Activated CD8-positive, alpha-beta memory T cell treated with anti-CD3 and anti-CD28 coated beads, Interleukin-2, amount 50 U/mL, for 4 hours (primary cell): ENCODE measurements at places on chromosomes 3 and 15.

DNA sequence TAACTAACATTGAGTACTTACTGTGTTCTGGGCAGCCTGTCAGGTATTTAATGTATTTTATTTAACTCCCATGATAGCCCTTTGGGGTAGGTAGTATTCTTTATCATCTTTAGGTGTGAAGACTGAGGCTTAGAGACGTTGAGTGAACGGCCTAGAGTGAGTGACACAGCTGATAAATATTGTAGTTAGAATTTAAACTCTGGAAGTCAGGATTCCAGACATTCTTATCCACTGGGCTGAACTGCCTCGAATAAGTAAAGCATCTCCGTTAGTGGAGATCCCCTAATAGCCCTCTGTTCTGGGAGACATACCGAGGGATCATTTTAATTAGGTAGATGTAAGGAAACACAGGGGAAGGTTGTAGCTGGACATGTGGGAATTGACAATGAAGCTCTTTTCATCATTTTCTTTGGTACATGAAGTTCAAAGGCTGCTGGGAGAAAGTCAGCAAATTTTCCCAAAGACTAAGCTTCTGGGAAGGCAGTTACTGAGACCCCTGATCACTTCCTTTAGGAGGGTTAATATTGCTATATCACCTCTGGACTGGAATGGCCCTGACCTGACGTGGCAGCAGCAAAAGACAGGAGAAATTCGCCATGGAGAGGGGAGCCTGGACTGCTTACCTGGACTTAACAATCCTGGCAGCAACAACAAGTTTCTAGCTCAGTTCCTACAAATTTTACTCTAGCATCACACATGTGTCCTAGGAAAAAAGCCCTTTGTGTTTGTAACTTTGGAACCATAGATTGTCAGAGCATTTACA, 11.7 kb upstream of the PDCD6IP start:
- DNase-seq = no peak

GRCh38 chr15:77025083-77025901, 30.4 kb downstream of the PSTPIP1 start:
- DNase-seq = peak; percentile 13

GRCh38 chr3:13019243-13020095, 53.8 kb downstream of the IQSEC1 start:
- peak; percentile 11 for DNase-seq

GRCh38 chr3:99579246-99579645, 59.1 kb upstream of the COL8A1 start:
- DNase-seq = no peak

GRCh38 chr15:25705433-25706115, 157.6 kb downstream of the ATP10A start:
- no peak for DNase-seq

- DNase-seq = no peak
Measured at GRCh38 chr3:77247061-77247460, 207.2 kb downstream of the ROBO2 start.

GRCh38 chr3:54999159-54999558, 71.3 kb upstream of the LRTM1 start:
- DNase-seq = no peak

- DNase-seq = no peak
Measured at GRCh38 chr3:164655462-164655861, 422.8 kb downstream of the SI start.

- DNase-seq = no peak
Measured at GRCh38 chr3:42672515-42672914, 12.8 kb upstream of the KLHL40 start.

GRCh38 chr15:61974759-61975158, 85.5 kb downstream of the VPS13C start:
- DNase-seq = no peak

GRCh38 chr15:31021067-31021665, 29.7 kb upstream of the MTMR10 start:
- no peak for DNase-seq

GRCh38 chr3:140470211-140470610, 207.7 kb upstream of the TRIM42 start:
- no peak for DNase-seq

- DNase-seq = no peak
Measured at GRCh38 chr15:36356978-36357601, 222.3 kb upstream of the CDIN1 start.

DNA sequence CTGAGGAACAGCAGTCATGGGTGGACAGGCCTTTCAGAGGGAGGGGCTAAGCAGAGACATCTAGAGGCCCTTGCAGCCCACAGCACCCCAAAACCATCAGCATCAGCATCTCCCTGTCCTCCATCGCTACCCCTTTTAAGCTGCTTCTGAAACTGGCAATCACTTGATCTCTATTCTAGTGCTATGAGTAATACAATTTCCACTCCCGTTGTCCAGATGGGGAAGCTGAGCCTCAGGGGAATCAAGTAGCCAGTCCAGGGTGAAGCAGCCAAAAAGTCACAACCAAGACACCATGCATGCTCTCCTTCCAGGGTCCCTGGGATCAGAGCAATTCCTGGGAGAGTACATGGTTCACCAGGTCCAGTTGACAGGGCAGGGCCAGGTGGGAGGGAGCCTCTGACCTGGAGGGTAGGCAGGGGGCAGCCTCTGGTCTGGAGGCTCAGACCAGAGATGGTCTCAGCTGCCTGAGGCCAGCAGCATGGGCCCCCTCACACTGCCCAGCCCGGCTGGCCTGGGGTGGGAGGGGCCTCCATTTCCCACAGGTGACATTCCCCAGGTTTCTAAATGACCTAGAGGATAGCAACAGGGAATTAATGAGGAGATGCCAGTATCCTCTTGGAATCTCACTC, 30.0 kb downstream of the KLHL25 start:
- no peak for DNase-seq

DNA sequence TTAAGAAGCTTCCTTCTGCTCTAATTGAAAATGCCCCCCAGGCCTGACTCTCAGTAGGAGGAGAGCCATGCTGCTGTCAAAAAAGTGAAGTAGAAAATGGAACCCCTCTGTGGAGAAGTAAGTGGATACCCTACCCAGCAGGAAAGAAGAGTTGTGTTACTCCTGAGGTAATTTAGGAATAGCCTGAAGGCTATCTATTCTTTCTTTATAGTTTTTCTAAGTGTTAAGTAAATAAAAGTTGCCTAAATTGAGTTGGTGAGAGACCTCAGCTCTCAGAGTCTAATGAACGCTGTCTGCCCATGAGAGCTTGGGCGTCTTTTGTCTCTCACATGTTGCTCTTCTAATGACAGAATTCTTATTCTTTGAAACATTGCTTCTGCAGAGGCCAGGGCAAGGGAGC, 116.2 kb downstream of the NSUN3 start:
- DNase-seq = no peak

DNA sequence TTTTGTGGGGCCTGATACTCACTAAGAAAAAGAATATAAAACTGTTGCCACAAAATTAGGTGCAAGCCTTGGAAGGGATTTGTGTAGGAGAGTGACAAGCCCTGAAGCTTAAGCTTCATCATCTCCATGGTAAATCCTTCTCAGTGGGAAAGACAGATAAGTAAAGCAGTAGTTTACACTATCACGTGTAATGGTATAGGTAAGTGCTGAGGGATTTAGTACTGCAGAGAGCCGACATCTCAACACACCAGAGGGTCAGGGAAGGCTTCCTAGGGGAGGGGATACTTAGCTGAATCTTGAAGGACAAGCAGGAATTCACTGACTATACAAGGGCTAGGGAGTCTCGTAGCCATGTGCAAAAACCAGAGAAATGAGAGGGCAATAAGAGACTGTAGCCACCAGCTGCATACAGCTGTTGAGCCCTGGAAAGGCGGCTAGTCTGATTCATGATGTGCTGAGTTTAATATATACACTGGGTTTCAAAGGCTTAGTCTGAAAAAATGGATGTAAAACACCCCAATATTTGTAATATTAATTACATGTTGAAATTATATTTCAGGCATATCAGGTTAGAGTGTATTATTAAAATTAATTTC, 11.1 kb downstream of the SLC24A1 start:
- no peak for DNase-seq

DNA sequence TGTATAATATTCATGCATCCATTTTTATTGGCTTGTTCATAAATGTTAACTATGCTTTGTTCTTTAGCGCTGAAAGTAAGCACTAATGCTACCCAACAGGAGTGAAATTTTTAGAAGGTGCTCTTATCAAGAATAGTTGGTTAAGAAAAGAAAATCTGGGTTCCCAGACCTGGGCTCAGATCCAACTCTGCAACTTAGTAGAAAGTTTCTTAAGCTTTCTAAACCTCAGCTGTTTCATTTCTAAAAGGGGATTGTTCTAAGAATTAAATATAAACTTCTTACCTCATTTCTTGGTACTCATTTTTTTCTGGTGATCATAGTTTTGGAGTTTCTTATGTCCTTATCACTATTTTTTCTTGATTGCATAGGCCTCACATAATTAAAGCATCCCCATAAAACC, 12.1 kb downstream of the ARPP21 start:
- no peak for DNase-seq

DNA sequence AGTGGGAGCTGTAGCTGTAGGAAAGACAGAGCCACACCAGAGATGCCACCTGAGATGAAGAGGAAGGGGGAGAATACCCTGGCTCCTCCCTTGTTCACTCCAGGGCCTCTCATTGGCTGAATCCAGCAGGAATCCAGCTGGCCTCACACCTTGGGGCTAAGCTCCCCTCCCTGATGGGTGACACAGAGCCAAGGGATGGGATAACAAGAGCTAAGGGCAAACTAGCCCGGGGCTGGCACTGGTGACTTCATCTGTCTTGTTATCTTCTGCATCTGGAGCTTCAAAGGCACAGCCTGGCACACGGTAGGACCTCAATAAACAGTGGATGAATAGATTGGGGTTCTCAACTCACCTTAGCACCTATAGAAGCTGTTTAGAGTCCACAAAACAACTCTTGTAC, 13.8 kb upstream of the GATA2 start:
- no peak for DNase-seq

GRCh38 chr3:171121801-171122200, 95.3 kb upstream of the SLC2A2 start:
- DNase-seq = no peak

GRCh38 chr3:30269751-30270445, 336.5 kb upstream of the TGFBR2 start:
- DNase-seq = no peak

DNA sequence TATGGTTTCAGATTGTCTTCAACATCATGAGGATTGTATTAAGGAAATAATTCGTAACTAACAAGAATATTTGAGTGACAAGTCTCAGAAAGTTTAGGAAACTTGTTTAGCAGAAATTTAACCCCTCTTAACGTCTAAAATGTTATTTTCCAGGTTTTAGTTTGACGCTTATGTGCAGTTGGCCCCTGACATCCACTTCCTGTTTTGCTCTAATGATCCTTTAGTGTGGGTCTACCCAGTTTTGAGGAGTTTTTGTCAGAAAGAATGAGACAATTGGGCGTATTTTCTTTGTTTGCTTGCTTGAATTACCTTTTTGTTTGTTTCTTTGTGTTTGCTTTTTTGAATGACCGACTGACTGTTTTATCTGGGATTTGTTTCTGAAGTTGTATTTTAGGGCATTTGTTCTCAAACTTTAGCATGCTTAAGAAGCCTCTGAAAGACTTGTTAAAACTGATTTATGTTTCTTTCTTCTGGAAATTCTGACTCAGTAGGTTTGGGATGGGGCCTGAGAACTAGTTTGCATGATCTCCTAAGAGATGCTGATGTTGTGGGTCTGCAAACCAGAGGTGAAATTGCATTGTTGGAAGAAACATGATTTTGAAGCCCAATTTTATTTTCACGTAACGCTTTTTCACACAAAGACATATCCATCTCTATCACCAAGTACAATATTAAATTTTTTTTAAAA, 20.6 kb downstream of the RBMS3 start:
- DNase-seq = no peak

- no peak for DNase-seq
Measured at GRCh38 chr3:126346466-126346865, 10.7 kb downstream of the KLF15 start.

DNA sequence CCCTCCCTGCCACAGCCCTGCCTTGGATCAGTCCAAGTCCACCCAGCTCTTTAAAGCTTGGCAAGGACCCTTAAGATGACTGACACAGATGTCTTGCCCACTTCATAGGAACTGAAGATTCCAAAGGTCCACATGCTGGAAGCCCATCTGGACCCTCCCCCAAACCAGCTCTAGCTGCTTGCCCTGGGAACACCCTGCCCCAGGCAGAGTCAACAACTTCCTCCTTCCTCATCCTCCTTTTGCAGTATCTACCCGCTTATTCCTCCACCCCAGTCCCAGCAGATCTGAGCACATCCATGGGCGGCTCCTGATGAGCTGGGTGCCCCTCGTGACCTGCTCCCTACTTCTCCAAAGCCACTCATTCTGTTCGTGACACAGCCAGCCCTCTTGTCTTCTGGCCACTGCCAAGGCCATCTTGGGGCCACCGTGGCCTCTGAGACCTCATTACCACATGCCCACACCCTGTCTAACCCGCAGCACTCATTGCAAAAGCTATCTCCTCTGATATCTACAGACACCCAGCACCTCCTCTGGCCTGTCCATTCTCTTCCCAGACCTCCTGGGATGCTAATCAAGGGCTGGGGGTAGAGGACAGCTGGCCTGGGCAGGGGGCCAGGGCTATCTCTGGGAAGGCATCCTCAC, 2.0 kb upstream of the PFKFB4 start:
- no peak for DNase-seq

GRCh38 chr3:52278510-52279069, at the start of gene WDR82:
TSS of gene WDR82 (minus strand) at chr3:52278649. CDS start at chr3:52278361, 288 bp downstream.
- DNase-seq = peak; percentile 99

GRCh38 chr15:69436951-69437350, 15.7 kb upstream of the RPLP1 start:
- no peak for DNase-seq

DNA sequence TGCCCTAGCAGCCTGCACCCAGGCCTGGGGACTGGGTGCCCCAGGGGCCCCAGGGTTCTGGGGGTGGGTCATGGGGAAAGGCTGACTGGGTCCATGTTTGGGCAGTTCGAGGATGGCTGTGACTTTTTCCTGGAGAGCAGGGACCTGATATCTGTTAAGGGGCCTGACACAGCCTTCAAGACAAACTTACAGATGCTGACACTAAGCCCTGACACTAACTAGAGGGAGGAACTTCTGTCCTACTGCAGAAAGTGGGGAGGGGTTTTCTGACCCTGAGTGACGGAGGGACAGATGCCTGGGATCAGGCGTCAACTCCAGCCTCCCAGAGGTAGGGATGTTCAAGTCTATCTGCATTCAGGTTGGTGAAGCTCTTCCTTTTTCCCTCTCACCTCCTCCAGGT, 45.0 kb upstream of the SLC6A11 start:
- no peak for DNase-seq

- no peak for DNase-seq
Measured at GRCh38 chr3:120145542-120146285, 51.5 kb upstream of the GSK3B start.

DNA sequence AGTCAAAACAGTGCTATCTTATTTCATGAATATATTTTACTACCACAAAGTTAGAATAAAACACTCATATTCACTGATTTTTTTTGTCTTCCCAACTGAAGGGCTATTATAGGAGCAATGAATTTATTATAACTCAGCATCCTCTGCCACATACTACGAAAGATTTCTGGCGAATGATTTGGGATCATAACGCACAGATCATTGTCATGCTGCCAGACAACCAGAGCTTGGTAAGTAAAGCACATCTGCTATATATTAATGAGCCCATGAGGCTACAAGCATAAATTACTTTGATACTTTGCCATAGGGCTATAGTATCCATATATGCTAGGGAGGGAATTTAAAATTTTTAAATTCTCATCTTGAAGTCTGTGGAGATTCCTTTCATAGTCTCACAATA, 95.9 kb downstream of the FEZF2 start:
- DNase-seq = no peak
